KBM-7 (cell line): ENCODE measurements at places on chromosomes 1 and 21.

- DNase-seq: no peak
These were observed 11.7 kb downstream of the CCNL2 start for GRCh38 chr1:1387098-1388077.

- DNase-seq: no peak
These were observed 1.8 kb downstream of the TAS1R3 start for GRCh38 chr1:1332774-1333480.

GRCh38 chr1:196214866-196215265 is 393.4 kb downstream of the KCNT2 start:
- DNase-seq: no peak

GRCh38 chr21:45637883-45638282 is 5.6 kb upstream of the PCBP3 start:
- DNase-seq: no peak

DNA sequence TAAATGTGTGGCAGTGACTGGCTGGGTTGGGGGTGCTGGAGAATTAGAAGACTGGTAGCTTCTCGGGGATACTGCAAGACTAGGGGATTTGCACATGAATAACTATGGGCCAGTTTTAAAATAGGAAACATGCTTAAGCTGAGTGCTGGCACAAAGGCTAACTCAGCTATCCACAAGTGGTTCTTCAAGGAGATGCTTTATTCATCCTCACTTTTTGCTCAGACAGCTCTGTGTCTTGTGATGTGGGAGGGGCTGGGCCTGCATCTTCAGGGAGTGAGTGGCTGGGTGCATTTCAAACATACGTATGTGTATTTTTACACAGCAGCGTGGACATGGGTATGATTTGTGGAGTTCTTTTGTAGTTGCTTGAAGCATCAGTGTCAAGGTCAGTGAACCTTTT is 2.3 kb downstream of the COQ8A start:
- DNase-seq: no peak
